ENCODE measurements at places on chromosomes 11 and 22. TPM values are rescaled to one million over a fixed set of nuclear protein-coding genes. Genes with fewer than 3 reads are reported as not detected.

PHF5A gene
- 40.3 TPM for polyA plus RNA-seq

MMP11 gene
- 10.5 TPM for polyA plus RNA-seq

TRIM51 gene
- not detected for polyA plus RNA-seq

DNA sequence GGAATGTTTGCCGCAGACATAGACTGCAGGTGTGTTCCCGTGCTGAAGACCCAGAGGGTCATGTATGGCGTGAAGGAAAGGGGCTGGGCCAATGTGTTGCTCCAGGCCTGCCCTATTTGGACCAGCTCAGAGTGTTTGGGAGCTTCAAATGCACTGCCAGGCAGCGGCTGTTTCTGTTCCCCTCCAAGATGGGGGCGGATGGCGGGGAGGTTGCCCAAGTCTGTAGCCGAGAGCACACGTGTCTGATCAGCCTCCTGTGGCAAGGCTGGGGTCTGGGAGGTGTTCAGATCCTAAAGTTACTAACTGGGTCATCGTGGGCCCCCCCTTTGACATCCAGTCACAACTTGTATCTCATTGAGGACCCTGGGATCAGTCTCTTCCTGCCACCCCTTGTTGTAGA is 45.5 kb downstream of the CACNA1I start:
- no peak for DNase-seq

MYEOV gene
- polyA plus RNA-seq, result 0.08 TPM

- DNase-seq, result no peak
Measured at GRCh38 chr11:75728992-75729391, 11.4 kb downstream of the MOGAT2 start.

GRCh38 chr22:36355894-36356293 is 31.9 kb downstream of the MYH9 start:
- DNase-seq, result no peak

- no peak for DNase-seq
Measured at GRCh38 chr11:133896642-133897330, 51.5 kb upstream of the SPATA19 start.

DNA sequence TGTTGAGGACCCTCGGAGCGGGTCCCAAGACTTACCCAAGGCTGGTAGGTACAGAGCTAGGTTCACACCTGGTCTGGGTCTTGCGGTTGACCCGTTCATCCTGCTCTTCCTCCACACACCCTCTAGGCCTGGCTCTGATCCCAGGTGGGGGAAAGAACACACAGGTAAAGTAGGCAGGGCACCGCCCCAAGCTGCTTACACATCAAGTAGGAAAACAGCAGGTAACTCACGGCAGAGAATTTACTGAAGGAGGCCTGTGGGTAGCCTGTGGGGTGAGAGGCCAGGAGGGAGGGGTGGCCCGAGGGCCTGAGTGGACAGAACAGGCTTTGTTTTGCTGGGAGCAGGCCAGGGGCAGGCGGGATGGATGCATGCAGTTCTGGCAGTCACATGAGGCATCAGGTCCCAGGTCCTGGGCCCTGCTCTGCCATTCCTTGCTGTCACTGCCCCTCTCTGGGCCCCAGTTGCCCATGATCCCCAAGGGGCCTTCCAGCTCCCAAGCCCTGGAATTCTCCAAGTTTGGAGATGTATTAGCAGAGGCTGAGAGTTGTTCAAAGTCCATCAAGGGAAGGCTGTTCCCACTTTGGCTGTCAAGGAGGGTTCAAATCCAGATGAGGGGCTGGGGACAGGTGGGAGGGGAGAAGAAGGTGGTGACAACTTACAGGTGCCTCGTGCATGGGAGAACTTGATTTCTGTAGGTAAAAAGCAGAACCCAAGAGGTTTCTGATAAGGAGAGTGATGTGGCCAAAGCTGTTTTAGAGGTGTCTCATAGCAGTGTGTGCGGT is 5.7 kb downstream of the TSKU start:
- peak; percentile 20 for DNase-seq

GRCh38 chr11:35182317-35182939 is 43.5 kb downstream of the CD44 start:
- no peak for DNase-seq

GRCh38 chr11:57940044-57940756 is 83.5 kb upstream of the OR9Q1 start:
- DNase-seq, result no peak

IGF2 gene
- 56.3 TPM for polyA plus RNA-seq

DNA sequence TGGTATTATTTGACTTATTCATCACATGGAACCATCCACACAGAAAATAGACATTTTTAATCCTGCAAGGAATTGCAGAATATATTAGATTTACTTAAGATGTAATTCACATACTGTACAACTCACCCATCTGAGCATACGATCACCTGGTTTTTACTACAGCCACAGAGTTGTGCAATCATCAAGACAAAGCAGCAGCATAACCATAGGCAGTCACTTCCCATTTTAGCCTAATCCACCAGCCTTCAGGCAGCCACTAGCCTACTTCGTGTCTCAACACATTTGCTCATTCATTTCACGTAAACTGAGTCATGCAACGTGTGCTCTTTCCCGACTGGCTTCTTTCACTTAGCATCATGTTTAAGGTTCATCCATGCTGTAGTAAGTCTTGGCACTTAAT is 23.0 kb downstream of the PIWIL3 start:
- DNase-seq, result no peak

DNA sequence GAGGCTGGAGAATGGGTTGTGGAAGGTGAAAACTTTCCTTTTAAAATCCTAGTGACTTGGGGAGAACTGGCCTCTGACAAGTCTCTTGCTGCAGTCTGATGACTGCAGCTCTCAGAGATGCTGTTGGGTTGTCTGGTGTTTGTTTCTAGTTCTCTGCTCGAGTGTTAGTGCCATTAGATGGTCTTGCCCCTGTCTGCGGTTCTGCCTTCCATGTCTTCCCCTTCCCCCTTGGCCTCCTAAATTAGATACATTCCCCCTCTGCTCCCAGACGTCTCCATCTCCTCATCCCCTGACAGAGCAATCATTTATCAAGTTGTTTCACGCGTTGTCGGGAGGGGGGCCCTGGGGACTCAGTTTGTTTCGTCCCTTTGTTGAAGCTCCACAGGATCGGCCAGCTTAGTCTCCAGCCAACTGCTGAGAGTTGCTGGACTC is 67.7 kb downstream of the CECR2 start:
- DNase-seq, result no peak

DNA sequence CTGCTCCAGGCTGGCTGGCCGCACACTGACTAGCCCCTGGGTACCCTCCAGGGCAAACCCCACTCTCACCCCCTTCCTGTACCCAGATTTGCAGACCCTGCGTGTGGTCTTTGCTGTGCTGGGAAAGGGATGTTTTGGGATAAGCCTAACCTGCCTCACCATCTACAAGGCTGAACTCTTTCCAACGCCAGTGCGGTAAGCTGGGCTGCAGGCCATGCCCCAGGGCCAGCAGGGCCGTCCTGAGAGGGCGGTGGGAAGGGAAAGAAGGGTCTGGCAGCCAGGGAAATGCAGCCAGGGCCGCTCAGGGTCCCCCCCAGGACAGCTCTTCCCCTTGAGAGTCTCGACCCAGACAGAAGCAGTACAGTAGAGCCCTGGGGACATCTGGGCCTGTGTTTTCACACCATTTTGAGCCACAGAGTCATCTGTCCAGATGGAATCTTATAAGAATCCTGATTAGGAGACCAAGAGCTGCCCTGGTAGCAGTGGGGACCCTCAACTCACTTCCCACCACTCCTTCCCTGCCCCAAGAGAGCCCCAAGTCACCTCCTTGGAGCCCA is 22.4 kb upstream of the SLC22A12 start:
- DNase-seq, result no peak

DNA sequence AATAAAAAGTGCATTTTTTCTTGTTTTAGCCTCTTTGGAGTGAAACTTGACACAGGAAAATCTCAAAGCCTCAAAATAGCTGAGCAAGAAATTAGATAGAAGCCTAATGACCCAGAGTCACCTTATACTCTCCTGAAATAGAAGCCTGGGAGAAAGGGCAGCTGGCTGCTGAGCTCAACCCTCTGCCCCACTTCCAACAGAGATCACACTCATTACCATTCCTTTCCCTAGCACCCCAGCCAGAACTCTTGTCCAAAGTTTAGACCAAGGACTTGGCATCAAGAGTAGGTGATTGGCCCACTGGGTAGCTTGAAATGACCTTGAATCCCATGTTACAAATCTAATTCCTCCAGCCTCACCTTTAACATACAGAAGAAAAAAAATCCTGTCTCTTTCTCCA is 62.7 kb upstream of the AMOTL1 start:
- DNase-seq, result peak; percentile 50

MMP13 gene
- not detected for polyA plus RNA-seq

GRCh38 chr22:40721266-40721665 is 42.0 kb downstream of the MCHR1 start:
- DNase-seq, result no peak

- no peak for DNase-seq
Measured at GRCh38 chr11:30457087-30457486, 129.1 kb downstream of the MPPED2 start.

DNA sequence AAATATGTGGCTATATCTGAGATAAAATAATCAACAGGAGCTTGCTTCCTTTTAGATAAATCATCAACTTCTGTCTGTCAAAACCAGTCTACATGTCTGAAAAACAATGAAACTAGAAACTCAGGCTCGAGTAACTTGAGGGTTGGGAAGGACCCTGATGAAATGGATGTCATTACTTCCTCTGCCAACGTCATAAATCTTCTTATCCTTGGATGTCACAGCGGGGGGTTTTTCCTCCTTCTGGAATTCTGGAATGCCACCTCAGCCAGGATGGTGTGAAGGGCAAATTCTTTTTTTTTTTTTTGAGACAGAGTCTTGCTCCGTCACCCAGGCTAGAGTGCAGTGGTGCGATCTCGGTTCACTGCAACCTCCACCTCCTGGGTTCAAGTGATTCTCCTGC is 13.4 kb downstream of the LGR4 start:
- DNase-seq, result no peak

GRCh38 chr11:73236854-73237253 is 18.8 kb downstream of the P2RY2 start:
- peak; percentile 48 for DNase-seq

GRCh38 chr22:22712666-22713365 is 68.4 kb downstream of the GGTLC2 start:
- DNase-seq, result no peak

DNA sequence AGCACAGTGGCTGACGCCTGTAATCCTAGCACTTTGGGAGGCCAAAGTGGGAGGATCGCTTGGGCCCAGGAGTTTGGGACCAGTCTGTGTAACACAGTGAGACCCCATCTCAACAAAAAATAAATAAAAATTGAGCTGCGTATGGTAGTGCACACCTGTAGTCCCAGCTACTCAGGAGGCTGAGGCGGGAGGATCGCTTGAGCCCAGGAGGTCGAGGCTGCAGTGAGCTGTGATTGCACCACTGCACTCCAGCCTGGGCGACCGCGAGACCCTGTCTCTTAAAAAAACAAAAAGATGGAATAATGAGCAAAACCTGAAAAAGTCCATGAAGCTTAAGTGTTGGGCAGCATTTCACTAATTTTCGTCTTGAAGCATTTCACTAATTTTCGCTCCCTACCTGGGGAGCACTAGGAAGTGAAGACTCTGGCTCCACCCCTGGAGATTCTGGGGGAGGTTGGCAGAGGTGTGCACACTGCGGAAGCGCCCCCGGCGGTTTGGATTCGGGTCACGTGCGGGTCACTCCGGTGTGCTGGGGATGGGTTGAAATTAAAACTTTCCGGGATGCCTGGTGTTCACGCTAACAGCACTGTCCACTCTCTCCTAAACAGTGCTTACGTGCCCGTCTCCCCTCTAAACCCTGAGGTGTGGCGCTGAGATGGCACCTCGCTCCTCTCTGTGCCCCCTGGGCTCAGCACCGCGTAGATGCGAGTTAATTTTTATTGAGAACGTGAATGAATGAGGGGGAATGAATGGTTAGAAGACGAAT is 906 bp upstream of the NAA40 start:
- no peak for DNase-seq

APOC3 gene
- polyA plus RNA-seq, result not detected

APOL4 gene
- 2.8 TPM for polyA plus RNA-seq

GRCh38 chr11:2071748-2072385 is 67.3 kb downstream of the IGF2 start:
- DNase-seq, result no peak

DNA sequence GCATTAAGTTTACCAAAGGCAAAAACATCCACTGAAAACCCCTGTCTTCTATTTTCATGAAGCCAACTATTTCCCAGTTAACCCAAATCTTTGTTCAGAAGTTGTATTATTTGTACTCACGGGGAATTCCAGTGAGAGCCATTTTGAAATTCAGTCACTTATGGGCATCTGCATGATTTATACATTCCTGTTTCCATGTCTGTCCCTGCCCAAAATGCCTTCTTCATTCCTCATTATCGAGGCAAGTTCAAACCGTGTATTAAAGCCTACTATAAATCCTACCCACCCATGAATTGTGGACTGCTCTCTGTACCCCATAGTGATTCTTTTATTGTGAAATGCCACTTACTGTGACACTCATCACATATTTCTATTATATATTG is 772.7 kb downstream of the DLG2 start:
- no peak for DNase-seq

- no peak for DNase-seq
Measured at GRCh38 chr22:37744589-37744988, 47.7 kb downstream of the TRIOBP start.

SLC22A9 gene
- not detected for polyA plus RNA-seq

- DNase-seq, result peak; percentile 60
Measured at GRCh38 chr11:3836903-3837302, 3.9 kb downstream of the RHOG start.

- DNase-seq, result no peak
Measured at GRCh38 chr11:45777127-45777969, 27.6 kb upstream of the SLC35C1 start.

GAS2L1 gene
- 48.3 TPM for polyA plus RNA-seq

PKNOX2 gene
- 3.2 TPM for polyA plus RNA-seq

MS4A4A gene
- 4.3 TPM for polyA plus RNA-seq

- no peak for DNase-seq
Measured at GRCh38 chr11:107988397-107989158, 20.1 kb upstream of the CUL5 start.

DNA sequence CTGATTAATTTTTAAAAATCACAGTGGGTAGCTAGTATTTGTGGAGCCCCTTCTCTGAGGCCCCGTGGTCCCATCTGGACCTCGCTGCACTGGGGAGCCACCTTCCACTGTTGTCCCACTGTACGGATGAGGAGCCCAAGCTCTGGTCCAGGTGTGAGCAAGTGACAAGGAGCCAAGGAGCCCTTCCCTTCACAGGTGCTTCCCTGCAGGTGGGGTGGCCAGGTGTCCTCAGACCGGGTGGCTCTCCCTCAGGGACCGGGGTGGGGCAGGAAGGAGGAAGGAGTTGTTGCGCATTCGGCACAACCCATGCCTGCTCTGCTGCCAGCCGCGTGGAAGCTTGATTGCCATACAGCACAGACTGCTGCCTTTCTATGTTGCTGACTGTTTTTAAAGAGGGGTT is 10.4 kb upstream of the SEPTIN5 start:
- no peak for DNase-seq
